ENCODE measurements at places on chromosomes 3 and 15. TPM values are rescaled to one million over a fixed set of nuclear protein-coding genes. Genes with fewer than 3 reads are reported as not detected.

Gene FRMD5
- not detected for total RNA-seq

Gene TPRG1
- 6.4 TPM for total RNA-seq

Gene SLC2A2
- not detected for total RNA-seq

Gene EAF1
- 5.2 TPM for total RNA-seq

Gene B3GALNT1
- total RNA-seq, result 55.6 TPM

DNA sequence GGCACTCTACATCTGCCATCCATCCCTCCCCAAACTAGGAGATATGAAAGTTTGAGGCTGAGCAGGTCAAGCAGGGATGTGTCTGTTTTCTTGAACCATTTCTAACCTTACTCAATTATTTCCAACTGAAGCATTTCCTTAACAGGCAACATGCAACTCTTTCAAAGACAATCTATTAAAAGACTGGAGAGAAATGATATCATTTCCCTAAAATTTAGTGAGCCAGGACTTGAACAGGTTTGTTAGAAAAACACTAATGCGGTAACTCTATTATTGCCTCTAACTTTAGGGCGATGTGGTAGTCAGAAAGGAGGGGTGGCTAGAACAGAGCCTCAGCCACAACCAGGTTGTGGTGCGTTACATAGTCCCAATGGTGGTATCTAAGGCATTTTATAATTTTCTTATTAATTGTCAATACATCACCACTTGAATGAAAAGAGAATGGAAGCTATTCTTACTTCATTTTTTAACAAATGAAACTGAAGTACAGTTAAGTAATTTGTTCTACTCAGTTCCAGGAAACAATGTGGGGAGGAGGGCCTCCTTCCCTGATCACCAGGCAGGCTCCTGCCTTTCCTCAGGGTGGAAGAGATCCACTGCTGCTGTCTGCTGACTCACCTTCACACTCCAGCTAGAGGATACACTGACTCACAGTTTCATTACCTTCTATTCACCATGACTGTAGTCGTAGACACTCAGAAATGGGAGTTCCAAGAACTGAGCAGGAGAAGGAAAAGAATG, 22.8 kb downstream of the MYO1E start:
- peak; percentile 83 for DNase-seq
- no peaks in the 10 kb centered on the region for H3K36me3 ChIP-seq

DNA sequence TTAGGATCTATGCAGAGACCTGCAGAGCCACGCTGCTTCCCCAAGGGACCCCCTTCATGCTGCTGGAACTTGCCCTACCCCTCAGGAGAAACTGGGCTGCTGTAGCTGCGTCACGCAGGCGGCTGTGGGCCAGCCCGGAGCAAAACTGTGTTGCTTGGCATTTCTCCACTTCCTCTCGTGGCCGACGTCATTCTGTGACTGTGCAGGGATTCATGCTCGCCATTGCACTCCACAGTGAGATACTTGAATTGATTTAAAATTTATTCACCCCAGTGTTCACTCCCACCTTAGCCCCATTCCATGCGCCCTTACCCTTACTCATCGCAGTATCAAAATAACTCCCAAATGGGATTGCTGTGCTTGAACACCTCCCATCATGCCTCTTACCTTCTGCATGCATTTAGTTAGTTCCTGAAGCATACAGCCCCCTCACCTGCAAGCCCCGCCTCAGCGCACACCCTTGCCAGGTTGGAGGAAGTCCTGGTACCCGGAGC, 45.7 kb downstream of the TMEM44 start:
- H3K4me1 ChIP-seq, result peaks cover 34% of the 10 kb centered on the region
- H3K27me3 ChIP-seq, result no peaks in the 10 kb centered on the region
- DNase-seq, result peak; percentile 92
- H3K4me3 ChIP-seq, result no peak overlapping the region

GRCh38 chr3:122508135-122508914, 6.4 kb downstream of the KPNA1 start:
- no peak overlapping the region for H3K4me3 ChIP-seq
- no peaks in the 10 kb centered on the region for H3K27me3 ChIP-seq
- peaks cover 1% of the 10 kb centered on the region for H3K4me1 ChIP-seq
- peak overlapping the region; percentile 53 for H3K27ac ChIP-seq

DNA sequence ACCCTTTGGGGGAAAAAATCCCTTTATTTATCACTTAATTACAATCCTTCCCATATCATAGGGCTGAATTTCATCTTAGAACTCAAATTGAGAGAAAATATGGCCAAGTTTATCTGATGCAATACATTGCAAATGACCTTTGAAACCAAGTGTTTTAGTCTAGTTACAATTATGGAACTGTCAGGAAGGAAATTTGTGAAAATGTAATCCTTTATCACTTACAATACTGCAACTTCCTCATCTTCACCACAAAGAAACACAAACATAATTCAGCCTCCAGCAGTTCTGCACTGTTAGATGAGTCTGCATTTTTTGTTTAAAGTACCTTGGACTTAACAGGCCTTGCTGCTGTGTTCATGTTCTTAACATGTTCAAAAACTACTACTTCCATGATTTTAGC, 4.6 kb downstream of the CCPG1 start:
- peak overlapping the region; percentile 30 for H3K27ac ChIP-seq
- H3K36me3 ChIP-seq, result no peaks in the 10 kb centered on the region
- peaks cover 5% of the 10 kb centered on the region for H3K4me1 ChIP-seq
- H3K4me3 ChIP-seq, result no peak overlapping the region
- DNase-seq, result no peak

DNA sequence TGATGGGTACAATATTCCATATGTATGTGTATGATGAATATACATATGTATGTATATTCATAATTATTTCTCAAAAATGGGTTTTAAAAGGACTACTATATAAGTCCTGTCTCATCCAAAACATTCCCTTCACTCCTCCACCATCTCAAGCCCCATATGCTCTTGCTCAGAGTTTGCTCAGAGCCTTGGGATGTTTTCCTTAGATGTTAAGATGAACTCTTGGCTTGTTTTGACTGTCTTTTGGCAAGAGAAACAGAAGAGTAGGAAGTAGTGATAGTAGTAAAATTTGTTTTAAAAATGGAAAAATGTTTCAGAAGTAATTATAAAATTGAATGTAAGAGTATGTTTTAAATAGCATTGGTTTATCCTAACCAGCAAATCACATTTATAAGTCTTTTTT, 6.2 kb upstream of the EPHA3 start:
- no peak for DNase-seq
- H3K27ac ChIP-seq, result no peak overlapping the region
- H3K27me3 ChIP-seq, result no peaks in the 10 kb centered on the region

- H3K4me1 ChIP-seq, result no peaks in the 10 kb centered on the region
- no peaks in the 10 kb centered on the region for H3K27me3 ChIP-seq
- no peaks in the 10 kb centered on the region for H3K36me3 ChIP-seq
- no peak overlapping the region for H3K27ac ChIP-seq
- no peak for DNase-seq
Measured at GRCh38 chr3:79564192-79564591, 203.6 kb downstream of the ROBO1 start.
